NCI-H2029 treated with DMSO at 0.1 percent for 48 hours (cell line): ENCODE measurements at places on chromosomes 2 and 18.

- DNase-seq: no peak
Measured at GRCh38 chr2:32773448-32773808, 145.6 kb downstream of the TTC27 start.

GRCh38 chr2:29806461-29806860, 114.9 kb downstream of the ALK start:
- DNase-seq: no peak

DNA sequence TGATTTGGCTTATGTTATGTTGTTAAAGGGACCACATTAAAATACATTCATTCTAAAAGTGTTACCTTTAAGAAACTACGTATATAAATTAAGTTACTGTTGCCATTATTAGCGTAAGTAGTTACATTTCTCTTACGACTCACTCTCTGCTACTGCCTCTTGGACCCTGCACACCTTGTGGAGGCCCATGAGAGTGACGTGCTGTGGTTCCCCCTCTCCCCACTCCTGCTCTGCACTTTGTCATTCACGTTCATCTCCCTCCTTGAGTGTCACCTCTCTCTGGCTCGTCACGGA, 830 bp upstream of the MERTK start:
- no peak for DNase-seq

DNA sequence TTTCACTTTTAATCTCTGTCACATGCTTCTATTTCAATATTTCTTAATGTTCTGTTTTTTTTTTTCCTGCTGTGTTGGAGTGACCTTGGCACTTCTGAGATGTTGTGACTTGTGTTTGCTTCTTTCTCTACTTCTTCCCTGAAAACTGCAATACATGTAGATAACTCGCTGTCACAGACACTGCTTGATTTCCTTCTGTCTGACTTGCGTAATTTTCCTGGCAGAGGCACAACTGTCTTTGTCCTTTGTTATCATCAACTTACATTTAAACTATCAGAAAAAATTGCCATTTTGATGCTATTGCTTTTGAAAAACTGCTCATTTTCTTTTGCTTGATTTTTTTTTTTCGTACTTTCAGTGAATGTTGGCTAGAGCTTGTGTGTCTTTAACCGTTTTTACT, 69.0 kb downstream of the BABAM2 start:
- no peak for DNase-seq

DNA sequence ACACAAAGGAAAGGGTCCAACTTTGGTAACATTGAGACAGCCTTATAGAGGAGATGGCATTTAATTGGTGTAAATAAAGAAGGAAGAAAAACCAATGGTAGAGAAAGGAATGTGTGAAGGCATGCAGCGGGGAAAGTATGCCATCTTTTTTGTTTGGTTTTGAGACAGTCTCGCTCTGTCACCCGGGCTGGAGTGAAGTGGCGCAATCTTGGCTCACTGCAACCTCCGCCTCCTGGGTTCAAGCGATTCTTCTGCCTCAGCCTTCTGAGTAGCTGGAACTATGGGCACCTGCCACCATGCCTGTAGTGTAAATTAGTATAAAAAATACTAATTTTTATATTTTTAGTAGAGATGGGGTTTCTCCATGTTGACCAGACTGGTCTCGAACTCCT, 6.4 kb downstream of the RIOK3 start:
- no peak for DNase-seq
